ENCODE measurements at places on chromosomes 7 and 10.

- DNase-seq = no peak
Measured at GRCh38 chr7:41702635-41703371, at the start of gene INHBA. TSS of gene INHBA (minus strand) at chr7:41703090. CDS start at chr7:41700374, 2,716 bp downstream.

GRCh38 chr7:7765422-7765821, 47.0 kb upstream of the RPA3 start:
- no peak for DNase-seq

DNA sequence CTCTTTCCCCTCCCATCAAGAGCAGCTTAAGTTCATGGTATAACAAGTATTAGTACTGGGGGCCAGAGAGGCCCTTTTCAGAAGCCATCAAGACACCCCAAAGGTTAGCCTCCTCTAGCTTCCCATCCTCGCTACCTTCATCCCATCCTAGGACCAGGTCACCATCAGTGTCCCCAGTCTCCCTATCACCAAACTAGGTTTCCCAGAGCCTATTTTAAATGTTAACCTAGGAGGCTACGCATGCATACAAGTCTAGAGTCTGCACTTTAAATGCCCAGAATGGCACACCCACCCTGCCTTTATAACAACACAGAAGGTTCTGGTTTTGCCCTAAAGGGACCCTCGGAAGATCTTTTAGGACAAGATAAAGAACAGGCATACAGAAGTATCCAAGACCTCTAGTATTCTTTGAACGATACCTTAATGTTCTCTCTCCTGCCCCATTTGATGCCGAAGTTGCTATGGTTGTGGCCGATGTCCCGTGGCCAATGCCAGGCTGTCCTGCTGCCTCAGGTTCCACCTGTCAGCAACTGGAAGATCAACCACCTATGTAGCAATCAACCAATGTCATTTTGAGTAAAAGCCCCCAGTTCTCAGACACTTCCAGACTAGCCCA, 2.2 kb downstream of the GPRIN2 start:
- DNase-seq = no peak

DNA sequence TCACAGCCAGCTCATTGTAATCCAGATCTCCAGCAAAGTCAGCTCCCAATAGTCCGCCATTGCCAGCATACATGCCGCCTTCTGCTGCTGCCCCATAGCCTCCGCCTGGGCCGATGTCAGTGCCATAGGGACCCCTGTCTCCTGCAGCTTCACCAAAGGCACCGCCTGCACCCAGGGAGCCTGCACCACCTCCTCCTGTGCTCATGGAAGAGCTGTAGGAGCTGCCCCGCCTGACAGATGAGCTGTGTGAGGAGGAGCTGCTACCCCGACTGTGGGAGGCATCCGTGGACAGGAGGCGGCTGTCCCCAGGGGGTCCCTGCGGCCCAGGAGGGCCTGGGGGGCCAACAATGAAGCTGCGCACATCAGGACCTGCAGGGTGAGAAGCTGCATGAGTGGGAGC, 51.7 kb downstream of the COL17A1 start:
- DNase-seq = no peak

DNA sequence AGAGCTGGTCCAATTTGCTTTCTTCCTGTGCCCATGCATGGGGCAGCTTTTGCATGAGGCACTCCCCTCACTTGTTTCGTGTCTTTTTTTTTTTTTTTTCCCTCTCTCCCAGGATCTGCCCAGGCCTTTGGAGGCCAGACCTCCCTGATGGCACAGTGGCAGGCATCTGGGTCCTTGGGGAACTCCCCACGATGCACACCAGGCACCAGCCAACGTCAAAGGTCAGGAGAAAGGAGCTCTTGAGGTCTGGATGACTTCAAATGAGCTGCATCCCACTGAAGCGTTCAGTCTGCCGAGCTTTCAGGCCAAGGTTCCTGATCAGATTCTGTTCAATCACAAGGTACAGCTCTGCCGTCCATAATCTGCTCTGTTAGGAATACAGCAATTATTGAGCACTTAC, 97.2 kb upstream of the CARD11 start:
- DNase-seq = no peak

DNA sequence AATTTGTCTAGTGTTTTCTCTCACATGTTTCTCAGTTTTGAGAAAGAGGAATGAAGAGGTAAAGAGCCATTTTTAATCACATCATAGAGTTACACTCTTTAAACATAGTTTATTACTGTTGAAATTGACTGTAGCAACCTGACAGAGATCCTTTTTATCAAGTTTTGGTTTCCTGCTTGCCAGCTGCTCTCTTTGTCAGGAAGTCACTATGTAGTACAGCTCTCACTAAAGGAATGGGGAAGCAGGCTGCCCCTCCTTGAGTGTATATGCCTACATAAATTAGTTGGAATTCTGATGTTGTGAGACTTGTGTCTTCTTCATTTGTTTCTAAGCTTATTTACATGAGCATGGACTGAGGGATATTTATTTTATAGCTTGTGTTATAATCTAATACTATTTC, 1274.0 kb upstream of the CELF2 start:
- no peak for DNase-seq

DNA sequence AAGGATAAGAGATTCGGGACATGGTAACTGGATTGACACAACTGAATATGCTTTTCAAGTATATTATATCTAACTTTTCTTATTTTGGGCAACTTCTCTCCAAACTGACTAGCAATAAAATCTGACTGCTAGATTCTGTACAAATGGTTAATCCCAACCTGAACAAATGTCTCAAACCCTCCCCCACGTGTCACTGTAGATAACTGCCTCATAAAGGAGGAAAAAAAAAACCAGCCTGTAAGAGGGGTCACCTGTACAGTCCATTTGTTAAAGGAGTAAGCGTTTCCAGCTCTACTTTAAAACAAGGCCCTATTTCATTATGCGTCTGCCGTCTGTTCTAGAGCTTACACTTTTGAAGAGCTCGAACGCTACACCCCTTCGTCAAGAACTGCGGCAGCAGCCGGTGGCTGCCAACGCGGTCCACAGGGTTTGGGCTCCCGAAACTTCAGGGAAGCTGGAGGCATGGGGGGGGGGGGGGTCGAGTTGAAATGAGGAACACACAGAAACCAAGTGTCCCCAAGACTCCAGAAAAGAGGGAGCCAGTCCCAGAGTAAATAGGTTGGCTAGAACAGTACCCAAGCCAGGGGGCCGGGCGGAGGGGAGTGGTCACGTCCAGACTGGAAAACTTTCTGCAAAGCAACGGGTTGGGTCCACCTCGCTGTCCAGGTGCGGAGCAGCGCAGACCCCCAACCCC, 492 bp downstream of the COG5 start:
- no peak for DNase-seq

GRCh38 chr7:5183155-5183554, 6.9 kb upstream of the WIPI2 start:
- no peak for DNase-seq

GRCh38 chr10:114412907-114413797, 8.8 kb upstream of the AFAP1L2 start:
- no peak for DNase-seq

- DNase-seq = no peak
Measured at GRCh38 chr10:60203993-60204618, 185.6 kb downstream of the ANK3 start.

DNA sequence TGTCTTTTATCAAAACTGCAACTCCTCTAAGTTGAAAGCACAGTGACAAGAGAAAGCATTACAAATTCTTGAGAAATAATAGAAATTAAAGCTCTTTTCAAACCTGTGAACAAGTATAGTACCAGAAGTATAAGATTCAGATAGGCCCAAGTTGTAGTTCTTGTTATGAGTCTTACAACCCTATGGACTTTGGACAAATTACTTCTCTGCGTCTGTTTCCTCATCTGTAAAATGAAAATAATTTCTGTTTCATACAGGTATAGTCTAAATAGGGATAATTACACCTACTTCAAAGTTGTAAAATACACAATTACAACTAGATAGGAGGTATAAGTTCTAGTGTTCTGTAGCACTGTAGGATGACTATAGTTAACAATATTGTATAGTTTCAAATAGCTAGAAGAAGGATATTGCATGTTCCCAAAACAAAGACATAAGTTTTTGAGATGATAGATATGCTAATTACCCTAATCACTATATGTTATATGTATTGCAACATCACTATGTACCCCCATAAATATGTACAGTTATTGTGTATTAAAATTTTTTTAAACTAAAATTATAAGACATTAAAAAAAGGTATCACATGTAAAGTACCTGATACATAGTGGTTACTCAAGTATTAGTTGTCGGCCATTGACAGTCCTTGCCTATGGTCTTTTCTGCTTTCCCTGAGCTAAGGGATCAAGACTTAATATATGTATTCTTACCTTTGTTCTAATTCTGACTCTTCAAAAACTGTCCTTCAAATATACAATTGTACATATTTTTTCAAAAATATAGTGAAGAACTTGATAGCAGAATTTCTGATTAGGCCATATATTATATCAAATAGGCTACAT, 1.8 kb upstream of the WASL start:
- no peak for DNase-seq

Measured in CD4-positive, alpha-beta T cell treated with Interleukin-1 beta for 1 hour (primary cell).